ENCODE measurements at places on chromosomes 4 and X.

DNA sequence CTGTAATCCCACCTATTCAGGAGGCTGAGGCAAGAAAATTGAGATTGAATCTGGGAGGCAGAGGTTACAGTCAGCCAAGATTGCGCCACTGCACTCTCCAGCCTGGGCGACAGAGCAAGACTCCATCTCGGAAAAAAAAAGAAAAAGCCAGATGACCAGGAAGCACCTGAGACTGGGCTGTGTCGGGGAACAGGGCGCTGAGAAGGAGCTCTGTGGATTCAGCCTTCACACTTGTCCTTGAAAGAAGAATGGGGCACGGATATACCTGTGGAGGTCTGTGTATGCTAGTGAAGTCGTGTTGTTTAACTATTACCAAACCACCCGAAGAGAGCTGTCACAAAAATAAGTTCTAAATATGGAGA is 39.3 kb upstream of the TADA2B start:
- DNase-seq, result no peak

DNA sequence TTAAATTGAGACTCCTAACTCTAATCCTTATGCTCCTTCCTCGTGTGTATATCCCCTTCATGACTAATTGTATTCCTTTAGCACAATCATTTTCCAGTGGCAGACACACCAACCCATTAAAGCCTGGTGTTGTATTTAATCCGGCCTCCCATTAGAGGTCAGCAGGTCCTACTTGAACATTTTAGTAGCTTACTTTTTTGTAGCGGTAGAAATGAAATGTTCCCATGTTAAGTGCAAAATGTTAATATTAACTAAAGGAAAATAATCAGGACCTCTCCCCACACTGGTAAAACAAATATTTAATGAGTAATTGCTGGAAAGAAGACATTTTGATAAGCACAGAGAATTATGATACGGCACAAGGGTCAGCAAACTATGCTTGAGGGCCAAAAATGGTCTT is 3.4 kb downstream of the RAB33B start:
- DNase-seq, result no peak

GRCh38 chr4:121464854-121465253 is 84.0 kb upstream of the QRFPR start:
- no peak for DNase-seq

- no peak for DNase-seq
Observed at GRCh38 chr4:104025251-104025650, 305.5 kb upstream of the TACR3 start.

DNA sequence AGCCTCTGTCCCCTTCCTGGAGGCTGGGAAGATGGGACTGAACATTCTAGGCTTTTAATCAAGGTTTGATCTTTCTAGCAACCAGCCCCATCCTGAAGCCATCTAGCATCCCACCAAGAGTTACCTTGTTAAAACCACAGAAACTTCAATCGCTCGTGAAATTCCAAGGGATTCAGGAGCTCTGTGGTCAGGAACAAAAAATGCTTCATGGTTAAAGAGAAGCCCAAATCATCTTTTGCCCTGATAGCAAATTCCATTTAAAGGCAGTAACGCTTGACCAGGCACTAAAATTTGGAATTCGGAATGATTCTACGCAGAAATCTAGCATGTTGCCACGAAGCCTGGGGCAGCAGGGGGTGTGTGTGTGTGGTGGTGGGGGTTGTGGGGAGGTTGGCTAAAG is 47.8 kb downstream of the CASP6 start:
- no peak for DNase-seq

DNA sequence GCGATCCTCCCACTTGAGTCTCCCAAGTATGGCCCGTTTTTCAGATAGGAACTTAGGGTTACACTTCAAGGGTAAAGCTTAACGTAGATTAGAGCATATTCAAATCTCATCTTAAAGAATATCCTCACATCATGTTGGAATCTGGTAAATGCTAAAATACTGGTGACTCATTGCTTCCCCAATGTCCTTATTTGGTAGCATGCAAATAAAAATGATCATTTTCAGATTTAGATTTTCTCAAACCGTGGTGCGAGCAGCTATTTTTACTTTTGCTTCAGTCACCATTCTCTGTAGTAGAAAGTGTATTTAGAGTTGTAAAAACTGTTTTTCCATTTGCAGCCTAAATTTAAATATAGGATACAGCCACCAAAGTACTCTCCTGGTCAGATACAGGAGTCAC is 101.5 kb upstream of the MAML3 start:
- DNase-seq, result no peak

DNA sequence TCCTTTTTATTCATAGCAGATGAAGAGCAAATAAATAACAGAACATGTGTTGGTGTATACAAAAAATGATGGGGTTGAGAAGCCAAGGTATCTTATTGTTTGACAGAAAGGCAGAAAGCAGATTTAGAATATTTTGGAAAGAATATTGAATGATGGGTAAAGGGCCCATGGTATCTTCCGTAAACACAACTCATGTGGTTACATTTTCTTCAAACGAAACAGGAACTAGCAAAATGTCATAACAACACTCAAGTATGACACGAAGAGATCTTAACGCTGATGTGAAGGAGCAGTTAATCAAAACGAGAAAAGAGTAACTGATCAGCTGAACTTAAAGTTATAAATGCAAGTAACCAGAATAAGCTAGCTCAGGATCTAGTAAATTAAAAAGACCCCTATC is 195.7 kb upstream of the GK2 start:
- DNase-seq, result no peak

DNA sequence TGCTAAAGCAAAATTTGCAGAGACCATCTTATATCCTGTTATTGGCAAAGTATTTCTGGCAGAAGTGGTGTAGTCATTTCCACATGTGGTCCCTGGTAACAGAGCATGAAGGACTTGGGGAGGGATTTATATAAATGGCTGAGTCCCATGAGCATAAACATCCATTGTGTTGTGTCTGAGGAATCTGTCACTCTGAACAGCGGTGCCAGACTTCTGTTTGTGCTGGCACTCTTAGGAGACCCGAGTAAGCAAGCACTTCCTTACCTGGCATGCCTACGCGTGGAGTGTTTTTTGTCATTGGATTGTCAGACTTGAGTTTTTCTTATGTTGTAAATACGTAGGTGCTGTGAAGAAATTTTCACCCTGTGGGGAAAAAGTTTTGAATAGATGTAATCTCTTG is 285.9 kb downstream of the ARHGAP10 start:
- DNase-seq, result no peak

GRCh38 chr4:165439344-165439743 is 60.5 kb downstream of the CPE start:
- no peak for DNase-seq

GRCh38 chr4:15151033-15151432 is 148.8 kb downstream of the CPEB2 start:
- no peak for DNase-seq

GRCh38 chrX:110584083-110584482 is 211.5 kb downstream of the CHRDL1 start:
- DNase-seq, result no peak

- DNase-seq, result no peak
Observed at GRCh38 chrX:50100188-50100587, 100.6 kb downstream of the AKAP4 start.

DNA sequence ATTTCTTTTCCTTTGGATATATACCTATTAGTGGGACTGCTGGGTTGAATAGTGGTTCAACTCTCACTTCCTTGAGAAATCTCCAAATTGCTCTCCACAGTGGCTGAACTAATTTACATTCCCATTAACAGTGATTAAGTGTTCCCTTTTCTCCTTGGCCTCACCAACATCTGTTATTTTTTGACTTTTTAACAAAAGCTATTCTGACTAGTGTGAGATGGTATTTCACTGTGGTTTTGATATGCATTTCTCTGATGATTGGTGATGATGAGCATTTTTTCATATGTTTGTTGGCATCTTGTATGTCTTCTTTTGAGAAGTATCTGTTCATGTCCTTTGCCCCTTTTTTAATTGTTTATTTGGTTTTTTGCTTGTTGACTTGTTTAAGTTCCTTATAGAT is 413.0 kb downstream of the MAPK10 start:
- no peak for DNase-seq

DNA sequence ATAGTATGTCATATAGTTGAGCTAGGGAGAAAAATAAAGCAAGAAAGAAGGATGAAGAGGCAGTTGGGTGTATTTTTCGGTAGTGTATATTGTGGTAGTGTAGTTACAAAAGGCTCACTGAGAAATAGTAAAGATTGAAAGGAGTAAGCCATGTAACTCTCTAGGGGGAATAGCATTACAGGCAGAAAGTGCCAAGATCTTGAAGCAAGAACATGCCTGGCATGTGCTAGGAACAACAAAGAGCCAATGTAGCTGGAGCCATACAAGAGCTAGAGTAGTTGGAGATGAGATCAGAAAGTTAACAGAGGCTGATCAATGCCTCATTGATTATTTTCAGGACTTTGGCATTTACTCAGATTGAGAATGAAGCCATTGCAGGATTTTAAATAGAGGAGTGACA is 3.0 kb downstream of the ABCE1 start:
- no peak for DNase-seq

DNA sequence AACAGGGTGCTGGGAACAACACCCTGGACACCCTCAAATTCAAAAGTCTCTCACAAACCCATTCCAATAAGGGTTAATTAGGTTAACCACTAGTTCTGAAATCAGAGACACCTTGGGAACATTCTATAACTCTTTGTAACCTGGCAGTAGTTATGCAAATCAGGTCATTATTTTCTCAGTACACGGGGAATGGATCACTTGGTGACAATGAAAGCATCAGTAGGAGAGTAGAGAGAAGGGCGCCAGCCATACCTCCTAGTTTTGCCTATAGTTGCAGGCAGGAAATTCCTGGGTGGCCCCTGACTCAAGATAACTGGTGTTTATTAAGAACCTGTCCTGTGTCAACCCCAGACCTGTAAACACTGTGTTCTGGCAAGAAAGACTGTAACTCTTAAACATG is 2.5 kb downstream of the CCDC110 start:
- no peak for DNase-seq

- DNase-seq, result no peak
Observed at GRCh38 chrX:110509755-110510532, 151.3 kb downstream of the RTL9 start.

GRCh38 chrX:73239242-73239641 is 24.6 kb upstream of the NAP1L2 start:
- DNase-seq, result no peak

GRCh38 chr4:184513802-184514120 is 39.4 kb upstream of the IRF2 start:
- no peak for DNase-seq

- DNase-seq, result no peak
Observed at GRCh38 chr4:110609044-110609750, 13.7 kb downstream of the PITX2 start.

- DNase-seq, result no peak
Observed at GRCh38 chr4:47551682-47552081, 66.6 kb downstream of the ATP10D start.

- DNase-seq, result no peak
Observed at GRCh38 chrX:110561034-110561433, 202.4 kb downstream of the RTL9 start.

- no peak for DNase-seq
Observed at GRCh38 chrX:134929808-134930207, 61.0 kb upstream of the SMIM10 start.

- DNase-seq, result no peak
Observed at GRCh38 chr4:99696801-99697200, 39.2 kb upstream of the C4orf54 start.

DNA sequence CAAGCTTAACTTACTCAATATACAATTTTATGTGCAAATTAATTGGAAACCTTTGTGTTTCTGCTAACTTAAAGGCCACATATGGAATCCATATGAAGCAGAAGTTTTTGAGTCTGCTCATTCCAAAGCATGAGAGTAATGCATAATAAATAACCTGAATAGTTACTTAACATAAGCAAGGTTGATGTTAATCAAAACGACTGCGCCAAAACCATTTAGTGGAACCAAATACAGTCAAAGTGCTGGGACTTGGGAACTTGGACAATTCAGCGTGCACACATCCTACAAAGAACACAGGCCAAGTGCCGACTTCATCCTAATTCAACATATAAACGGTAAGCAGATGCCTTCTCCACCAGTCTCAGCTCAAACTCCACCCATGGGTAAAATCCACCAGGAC is 17.0 kb downstream of the TSPAN5 start:
- DNase-seq, result no peak

- DNase-seq, result no peak
Observed at GRCh38 chrX:1904663-1905218, 289.9 kb downstream of the ASMT start.

GRCh38 chr4:139815778-139816601 is 150.4 kb downstream of the MGST2 start:
- DNase-seq, result no peak

Measured in osteocyte (in vitro differentiated cells).